Activated T-cell treated with anti-CD3 and anti-CD28 coated beads for 1 hour (primary cell): ENCODE measurements at places on chromosomes 13 and 19.

DNA sequence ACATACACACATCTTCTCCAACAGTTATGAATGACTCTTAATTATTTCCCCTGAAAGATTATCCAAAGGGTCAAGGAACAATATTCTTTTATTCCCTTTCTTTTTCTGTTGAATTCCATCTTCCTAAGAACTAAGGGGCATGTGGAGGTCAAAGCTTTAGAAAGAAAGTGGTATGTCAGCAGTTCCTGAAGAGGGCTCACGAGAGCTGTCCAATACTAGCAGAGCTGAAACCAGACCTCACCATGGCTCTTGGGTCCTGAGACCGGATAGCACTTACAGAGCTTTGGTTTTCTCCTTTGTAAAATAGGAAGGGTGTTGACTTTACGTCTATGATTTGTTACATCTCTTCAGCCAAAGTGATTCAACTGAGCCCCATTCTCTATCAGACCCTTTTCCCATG lies 109.8 kb upstream of the FREM2 start:
- DNase-seq = no peak

GRCh38 chr13:32669030-32669646 lies 82.9 kb downstream of the PDS5B start:
- DNase-seq = no peak

- DNase-seq = no peak
These were observed 697 bp downstream of the FCGRT start for GRCh38 chr19:49512970-49513745.

- no peak for DNase-seq
These were observed 1988.1 kb upstream of the PCDH20 start for GRCh38 chr13:63403733-63404132.

DNA sequence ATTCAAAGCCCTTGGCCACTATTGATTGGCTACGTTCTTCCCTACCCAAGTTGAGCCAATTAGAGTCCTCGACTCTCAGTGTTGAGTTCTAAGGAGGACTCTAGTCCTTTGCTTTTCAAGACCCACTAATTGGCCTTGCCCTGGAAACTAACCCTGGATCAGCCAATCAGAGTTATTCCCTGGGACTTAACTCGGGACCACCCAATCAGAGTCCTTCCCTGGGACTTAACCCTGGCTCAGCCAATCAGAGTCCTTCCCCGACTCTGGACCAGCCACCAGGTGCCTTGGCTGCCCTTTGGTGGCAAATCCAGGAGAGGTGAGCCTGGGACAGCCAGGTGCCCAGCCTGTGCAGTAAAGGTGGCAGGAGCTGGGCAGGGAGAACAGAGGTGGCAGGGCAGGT lies 28.7 kb downstream of the ATP8B3 start:
- DNase-seq = no peak

- DNase-seq = no peak
These were observed 253.9 kb upstream of the GPC6 start for GRCh38 chr13:92972751-92973150.

DNA sequence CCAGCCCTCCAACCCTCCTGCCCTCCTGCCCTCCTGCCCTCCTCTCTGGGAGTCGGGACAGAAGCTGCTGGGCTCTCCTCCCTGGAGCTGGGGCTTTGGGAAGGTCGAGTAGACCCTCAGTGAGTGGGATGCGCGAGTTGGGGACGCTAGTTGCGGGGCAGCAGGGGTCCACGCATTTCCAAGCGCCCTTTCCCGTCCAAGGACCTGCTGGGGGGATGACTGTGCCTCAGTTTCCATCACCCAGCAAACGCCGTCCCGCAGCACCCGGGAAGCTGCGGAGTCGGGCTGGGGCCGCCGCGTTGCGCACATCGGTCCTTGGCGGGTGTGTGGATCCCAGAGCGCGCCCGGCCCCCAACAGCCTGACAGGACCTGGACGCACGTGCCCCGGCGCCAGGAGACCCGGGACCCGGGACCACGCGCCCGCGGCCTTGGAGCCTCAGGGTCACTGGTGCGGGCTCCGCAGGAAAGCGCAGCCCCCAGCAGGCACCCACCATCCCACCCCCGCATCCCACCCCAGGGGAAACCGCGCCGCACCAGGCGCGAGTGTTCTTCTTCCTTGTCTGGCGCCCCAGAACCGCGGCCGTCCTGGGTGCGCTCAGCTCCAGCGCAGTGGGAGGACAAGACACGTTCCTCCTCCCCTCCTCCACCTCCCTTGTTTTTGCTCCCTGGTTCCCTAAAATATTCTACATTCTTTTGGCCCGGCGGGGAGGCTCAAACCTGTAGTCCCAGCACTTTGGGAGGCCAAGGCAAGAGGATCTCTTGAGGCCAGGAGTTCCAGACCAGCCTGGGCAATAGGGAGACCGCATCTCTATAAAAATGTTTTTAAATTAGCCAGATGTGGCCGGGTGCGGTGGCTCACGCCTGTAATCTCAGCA lies 9.2 kb downstream of the ONECUT3 start:
- no peak for DNase-seq

GRCh38 chr13:44433863-44434765 lies 60.5 kb downstream of the SERP2 start:
- no peak for DNase-seq

DNA sequence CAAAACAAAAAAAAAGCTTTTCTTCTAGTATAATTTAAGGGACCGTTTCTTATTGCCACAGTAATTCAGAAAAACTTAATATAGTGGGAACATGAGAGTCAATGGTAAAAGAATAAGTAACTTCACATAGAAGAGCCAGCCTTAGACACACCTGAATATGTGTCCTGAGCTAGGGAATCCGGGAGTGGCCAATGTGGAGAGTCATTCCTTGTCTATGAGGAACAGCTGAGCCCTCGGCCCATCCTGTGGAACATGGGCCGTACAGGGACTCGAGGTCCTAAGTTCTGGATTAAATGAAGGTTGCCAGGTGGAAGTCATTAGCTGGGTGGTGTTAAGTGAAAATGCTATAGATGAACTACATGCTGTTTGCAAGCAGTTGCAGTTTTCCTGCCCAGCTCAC lies 32.2 kb downstream of the EFNB2 start:
- no peak for DNase-seq

GRCh38 chr19:18234194-18234593 lies 8.0 kb upstream of the PDE4C start:
- no peak for DNase-seq

GRCh38 chr19:40147338-40147692 lies 43.9 kb upstream of the MAP3K10 start:
- DNase-seq = no peak

DNA sequence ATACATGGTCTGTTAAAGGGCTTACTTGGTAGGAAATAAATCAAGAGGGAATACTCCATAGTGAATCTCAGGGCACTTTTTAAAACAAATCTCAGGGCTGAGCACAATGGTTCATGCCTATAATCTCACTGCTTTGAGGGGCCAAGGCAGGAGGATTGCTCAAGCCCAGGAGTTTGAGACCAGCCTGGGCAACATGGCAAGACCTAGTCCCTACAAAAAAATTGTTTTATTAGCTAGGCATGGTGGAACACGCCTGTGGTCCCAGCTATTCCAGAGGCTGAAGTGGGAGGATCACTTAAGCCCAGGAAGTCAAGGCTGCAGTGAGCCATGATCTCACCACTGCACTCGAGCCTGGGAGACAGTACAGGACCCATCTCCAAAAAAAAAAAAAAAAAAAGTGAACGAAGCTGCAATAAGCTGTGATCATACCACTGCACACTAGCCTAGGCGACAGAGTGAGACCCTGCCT lies 25.2 kb downstream of the ABCC4 start:
- no peak for DNase-seq

GRCh38 chr19:33052352-33052972 lies 12.2 kb downstream of the RHPN2 start:
- no peak for DNase-seq

- DNase-seq = no peak
These were observed 224.7 kb downstream of the GGACT start for GRCh38 chr13:100363874-100364273.

DNA sequence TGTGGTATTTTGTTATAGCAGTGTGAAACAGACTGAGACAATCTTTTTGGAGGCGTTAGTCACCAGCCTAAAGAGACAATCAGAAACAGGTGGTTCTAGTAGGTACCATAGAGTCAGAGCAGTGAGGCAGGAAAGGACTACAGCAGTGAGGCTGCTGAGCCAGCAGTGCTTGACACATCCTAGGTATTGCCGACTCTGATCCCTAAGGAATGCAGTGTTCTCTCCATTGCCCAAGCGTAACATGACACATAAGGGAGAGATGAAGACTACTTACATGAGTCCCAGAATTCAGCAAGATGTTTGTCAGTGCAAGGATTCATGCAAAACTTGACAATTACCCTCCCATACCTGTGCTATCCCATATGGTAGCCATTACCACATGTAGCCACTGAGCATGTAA lies 62.4 kb upstream of the XPO4 start:
- no peak for DNase-seq

DNA sequence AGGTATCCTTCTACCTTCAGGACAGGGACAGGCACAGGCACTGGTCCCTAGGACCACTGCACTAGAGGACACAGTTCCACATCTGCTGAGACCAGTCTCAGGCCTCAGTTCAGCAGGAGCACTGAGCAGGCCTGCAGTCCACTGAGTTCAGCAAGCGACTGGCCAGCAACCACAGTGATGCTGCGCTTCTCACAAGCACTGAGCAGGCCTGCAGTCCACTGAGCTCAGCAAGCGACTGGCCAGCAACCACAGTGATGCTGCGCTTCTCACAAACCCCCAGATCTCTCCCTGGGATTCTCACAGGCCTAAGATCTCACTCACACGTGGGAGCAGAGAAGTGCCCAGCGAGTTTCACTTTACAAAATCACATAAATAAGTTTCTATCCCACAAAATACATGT lies 140.6 kb downstream of the IRS2 start:
- no peak for DNase-seq

GRCh38 chr13:95317039-95317989 lies 16.1 kb upstream of the ABCC4 start:
- no peak for DNase-seq

- no peak for DNase-seq
These were observed 35.0 kb downstream of the AMER2 start for GRCh38 chr13:25136880-25137787.

DNA sequence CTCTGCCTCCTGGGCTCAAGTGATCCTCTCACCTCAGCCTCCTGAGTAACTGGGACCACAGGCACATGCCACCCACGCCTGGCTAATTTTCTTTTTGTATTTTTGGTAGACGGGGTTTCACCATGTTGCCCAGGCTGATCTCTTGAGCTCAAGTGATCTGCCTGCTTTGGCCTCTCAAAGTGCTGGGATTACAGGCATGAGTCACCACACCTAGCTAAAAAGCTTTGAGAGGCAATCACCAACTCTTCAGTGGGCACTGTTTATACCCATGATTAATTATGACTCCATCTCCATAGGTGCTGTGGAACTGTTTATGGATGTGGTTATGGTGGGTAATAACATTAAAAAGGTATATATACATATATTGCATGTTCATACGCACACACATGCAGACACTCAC lies 7.5 kb upstream of the RBM26 start:
- no peak for DNase-seq
